ENCODE measurements at places on chromosomes 7 and 10. TPM values are rescaled to one million over a fixed set of nuclear protein-coding genes. Genes with fewer than 3 reads are reported as not detected.

CHST3 gene
- 9.0 TPM for total RNA-seq

AMZ1 gene
- total RNA-seq = 0.12 TPM

DNA sequence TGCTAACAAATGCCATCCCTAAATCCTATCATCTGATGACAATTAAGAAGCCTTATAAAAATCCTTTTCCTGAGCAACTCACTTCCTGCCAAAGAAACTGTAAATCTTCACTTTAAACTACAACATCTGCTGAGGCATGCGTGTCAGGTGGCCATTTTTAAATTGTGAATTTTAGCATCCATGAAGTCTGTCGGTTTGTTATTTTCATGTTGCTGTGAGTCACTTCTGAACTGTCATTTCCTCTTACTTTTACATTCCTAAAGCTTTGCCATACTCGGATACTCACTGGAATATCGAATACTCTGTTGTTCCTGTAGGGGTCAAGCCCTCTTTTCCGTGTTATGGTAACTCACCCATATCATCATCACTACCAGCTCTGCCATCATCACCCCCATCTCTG, 34.3 kb upstream of the TMEM26 start:
- ATAC-seq = no peak

DNA sequence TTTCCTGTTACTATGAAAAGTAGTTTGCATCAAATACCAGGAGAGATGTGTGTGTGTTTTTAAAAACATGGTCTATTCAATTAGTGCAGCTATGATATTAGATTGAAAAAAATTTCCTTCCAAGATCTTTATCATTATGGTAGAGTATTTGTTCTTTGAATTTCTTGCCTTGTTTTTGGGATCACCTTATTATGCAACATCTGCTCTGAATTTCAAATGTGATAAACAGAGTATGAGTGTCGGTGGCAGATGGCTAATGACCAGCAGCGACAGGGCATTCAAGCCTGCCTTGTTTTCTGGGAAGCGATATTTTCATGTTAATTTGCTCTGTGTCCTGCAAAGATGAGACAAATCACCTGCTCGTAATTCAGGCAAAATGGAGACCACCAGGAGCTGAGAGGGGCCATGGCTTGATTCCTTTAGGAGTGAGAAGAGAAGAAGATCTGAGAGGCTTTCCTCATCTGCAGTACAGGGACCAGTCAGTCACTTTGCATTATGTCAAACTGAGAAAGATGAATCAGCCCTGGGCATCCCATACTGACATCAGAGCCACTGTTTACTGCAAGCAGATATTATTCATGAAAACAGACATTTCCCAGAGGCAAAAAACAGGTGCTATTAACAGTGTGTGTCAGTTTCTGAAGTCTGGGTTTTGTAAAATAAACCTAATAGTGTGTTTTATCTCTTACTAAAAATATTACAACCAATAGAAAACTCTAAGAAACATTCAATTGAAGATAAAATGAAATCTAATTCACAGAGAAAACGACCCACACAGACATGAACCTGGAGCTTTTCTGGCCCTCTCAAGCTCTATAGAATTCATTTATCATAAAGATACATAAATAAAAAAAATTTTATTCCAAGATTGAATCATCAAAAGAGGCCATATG, 67.6 kb downstream of the CDK6 start:
- no peak for ATAC-seq
